HCT116 (cell line): ENCODE measurements at places on chromosomes 6 and 20.

GRCh38 chr6:74857157-74857556 lies 348.7 kb downstream of the COL12A1 start:
- no peaks in the 10 kb centered on the region for H3K27me3 ChIP-seq
- no peak for DNase-seq
- H3K4me1 ChIP-seq: no peaks in the 10 kb centered on the region
- H3K27ac ChIP-seq: no peak overlapping the region
- no peak overlapping the region for H3K4me3 ChIP-seq

DNA sequence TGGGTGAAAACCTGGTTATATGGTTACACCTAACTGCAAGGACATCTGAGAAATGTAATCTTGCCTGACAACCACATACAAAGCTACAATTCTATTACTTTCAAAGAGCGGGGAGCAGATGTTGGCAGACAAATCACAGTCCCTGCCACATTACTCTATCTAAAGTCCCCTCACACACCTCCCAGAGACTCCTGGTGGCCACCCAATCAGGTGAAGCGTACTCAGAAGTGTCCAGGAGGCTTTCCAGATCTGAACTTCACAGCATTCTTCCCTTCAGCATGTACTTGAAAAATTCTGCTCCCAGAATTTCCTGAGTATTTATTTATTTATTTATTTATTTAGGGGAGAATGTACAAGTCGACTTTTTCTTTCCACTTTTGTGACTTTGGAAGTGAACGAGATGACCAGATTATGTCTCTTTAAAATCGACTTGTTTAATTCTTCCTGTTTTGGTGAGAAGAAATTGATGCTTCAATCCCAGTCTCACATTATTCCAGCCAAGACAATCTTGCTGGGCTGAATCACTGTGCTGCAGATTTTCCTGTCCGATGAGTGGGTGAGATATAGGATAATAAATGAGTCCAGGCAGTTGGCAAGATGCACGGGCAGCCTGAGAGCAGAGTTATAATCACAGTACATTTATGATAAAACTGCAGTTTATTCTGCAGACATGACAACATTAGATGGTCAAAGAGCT lies 46.9 kb upstream of the POPDC3 start:
- no peaks in the 10 kb centered on the region for H3K4me1 ChIP-seq
- H3K27ac ChIP-seq: no peak overlapping the region
- peaks cover 3% of the 10 kb centered on the region; the same call in 1 of the 2 replicates for H3K27me3 ChIP-seq
- H3K36me3 ChIP-seq: no peaks in the 10 kb centered on the region
- no peak for DNase-seq
- no peak overlapping the region for H3K4me3 ChIP-seq

- peaks cover 12% of the 10 kb centered on the region for H3K4me1 ChIP-seq
- no peaks in the 10 kb centered on the region for H3K36me3 ChIP-seq
- H3K4me3 ChIP-seq: no peak overlapping the region
- H3K27me3 ChIP-seq: no peaks in the 10 kb centered on the region
Measured at GRCh38 chr6:4928426-4928825, 75.4 kb downstream of the RPP40 start.

DNA sequence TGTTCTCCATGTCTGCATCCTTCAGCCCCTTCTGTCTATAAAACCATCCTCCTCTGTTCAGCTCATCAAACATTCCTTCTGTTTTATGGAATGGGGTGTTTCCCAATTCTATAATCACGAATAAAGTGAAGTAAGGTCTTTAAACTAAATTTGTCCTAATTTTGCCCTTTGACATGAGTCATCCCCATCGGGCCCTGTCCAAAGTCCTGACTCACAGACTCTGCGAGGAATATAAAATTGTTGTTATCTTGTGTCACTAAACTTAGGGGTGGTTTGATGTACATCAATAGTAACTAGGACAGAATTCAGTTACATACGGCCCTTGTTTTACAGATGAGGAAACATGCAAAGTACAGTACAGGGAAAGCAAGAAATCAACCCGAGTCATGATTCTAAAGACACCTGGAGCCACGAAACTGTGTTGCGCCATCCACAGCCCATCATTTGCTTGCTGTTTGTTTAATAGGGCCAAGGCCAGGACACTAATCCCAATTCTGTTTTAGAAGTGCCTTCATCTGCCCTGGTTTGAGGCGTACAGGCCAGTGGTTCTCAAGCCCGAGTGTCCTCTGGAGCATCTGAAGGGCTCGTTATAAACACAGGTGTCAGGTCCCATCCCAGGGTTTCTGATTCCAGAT lies 2.8 kb downstream of the ACSS1 start:
- H3K4me1 ChIP-seq: no peaks in the 10 kb centered on the region
- no peak overlapping the region for H3K4me3 ChIP-seq

GRCh38 chr6:170523256-170524171 lies 29.6 kb downstream of the PSMB1 start:
- H3K27ac ChIP-seq: no peak overlapping the region
- H3K36me3 ChIP-seq: no peaks in the 10 kb centered on the region
- no peak for DNase-seq
- no peak overlapping the region for H3K4me3 ChIP-seq
- H3K4me1 ChIP-seq: no peaks in the 10 kb centered on the region

GRCh38 chr20:58173091-58173490 lies 55.4 kb downstream of the ANKRD60 start:
- no peaks in the 10 kb centered on the region for H3K36me3 ChIP-seq
- no peak overlapping the region for H3K4me3 ChIP-seq
- H3K27me3 ChIP-seq: no peaks in the 10 kb centered on the region
- DNase-seq: no peak
- no peaks in the 10 kb centered on the region for H3K4me1 ChIP-seq
- no peak overlapping the region for H3K27ac ChIP-seq

DNA sequence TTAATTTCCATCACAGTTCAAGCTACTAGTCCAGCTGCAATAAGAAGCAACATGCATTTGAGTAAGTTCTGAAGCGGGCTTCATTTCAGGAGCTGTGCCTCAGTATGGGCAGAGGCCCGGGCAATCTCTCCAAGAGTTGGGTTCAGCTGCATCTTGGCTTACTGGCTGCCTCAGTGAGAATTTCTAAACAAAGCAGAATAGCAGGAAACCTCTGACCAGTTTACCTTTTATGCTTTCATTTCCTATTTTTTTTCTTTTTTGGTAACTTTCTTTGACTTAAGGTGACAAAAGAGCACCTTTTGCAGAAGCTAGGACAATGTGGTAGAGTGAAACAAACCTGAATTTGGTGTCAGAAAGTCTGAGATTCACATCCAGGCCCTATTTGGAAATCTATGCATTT lies 51.0 kb upstream of the FBXO30 start:
- no peaks in the 10 kb centered on the region for H3K36me3 ChIP-seq
- H3K27me3 ChIP-seq: no peaks in the 10 kb centered on the region
- DNase-seq: no peak
- H3K27ac ChIP-seq: no peak overlapping the region
- no peak overlapping the region for H3K4me3 ChIP-seq

GRCh38 chr20:47144463-47144862 lies 212.0 kb downstream of the ZMYND8 start:
- DNase-seq: no peak
- H3K36me3 ChIP-seq: no peaks in the 10 kb centered on the region
- no peak overlapping the region for H3K27ac ChIP-seq

- no peaks in the 10 kb centered on the region for H3K36me3 ChIP-seq
- no peak overlapping the region for H3K27ac ChIP-seq
- no peak overlapping the region for H3K4me3 ChIP-seq
Measured at GRCh38 chr20:44180814-44181213, 6.2 kb downstream of the JPH2 start.

DNA sequence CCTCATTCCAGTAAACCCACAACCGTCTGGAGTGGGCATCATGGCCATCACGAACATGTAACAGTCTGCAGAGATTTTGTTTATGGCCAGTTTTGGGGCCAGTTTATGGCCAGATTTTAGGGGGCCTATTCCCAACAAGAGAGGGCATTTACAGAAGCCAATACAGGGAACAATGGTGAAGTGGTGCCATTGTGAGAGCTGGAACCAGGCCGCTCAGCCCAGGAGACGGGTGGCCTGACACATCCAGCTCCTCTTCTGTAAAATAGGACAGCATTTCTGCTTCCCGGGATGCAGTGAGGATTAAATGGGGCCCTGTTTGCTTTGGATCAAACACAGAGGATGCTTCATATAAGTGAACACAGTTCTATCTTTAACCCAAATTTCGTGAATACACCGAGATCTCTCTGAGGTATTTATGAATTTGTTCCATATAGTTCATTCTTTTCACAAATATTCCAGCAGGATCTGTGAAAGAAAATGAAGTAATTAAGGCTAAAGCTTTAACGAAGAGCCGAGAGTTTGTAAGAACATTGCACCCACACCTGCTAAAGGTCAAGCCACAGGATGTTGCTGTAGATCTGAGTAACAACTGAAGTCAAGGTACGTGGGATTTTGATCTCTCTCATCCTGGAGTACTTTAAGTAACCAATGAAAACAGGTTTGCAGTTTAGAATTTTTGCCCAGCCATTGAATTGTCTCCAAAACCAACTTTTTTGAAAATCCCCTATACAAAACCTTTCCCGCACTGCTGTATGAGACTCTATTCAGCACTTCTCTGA lies 14.5 kb upstream of the SIRPG start:
- no peak overlapping the region for H3K27ac ChIP-seq
- no peaks in the 10 kb centered on the region for H3K36me3 ChIP-seq
- H3K4me3 ChIP-seq: no peak overlapping the region
- no peak for DNase-seq

DNA sequence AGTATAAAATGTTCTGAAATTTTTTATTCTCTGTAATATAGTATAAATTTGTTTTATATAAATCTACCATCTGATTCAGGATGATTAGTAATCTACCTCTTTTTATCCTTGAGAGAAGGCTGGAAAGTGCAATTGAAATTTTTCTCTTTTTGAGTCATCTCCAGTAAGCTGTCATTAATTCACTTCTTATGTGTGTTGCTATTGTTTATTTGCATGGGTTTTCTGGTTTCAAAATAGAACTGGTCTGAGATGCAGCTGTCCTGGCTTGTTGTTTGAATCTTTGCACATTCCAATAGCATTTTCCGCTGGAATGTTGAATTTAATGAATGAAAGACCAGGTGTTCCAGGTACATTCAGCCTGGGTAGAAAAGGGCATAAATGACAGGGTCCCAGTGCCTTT lies 24.3 kb upstream of the TAB2 start:
- no peak for DNase-seq
- no peaks in the 10 kb centered on the region for H3K4me1 ChIP-seq
- no peak overlapping the region for H3K4me3 ChIP-seq
- H3K27me3 ChIP-seq: no peaks in the 10 kb centered on the region

GRCh38 chr6:135141728-135142127 lies 39.4 kb upstream of the MYB start:
- no peaks in the 10 kb centered on the region for H3K27me3 ChIP-seq
- no peak overlapping the region for H3K4me3 ChIP-seq
- DNase-seq: no peak
- H3K27ac ChIP-seq: no peak overlapping the region

GRCh38 chr6:100962466-100962865 lies 81.3 kb upstream of the ASCC3 start:
- no peaks in the 10 kb centered on the region for H3K4me1 ChIP-seq
- no peak overlapping the region for H3K27ac ChIP-seq
- DNase-seq: no peak

DNA sequence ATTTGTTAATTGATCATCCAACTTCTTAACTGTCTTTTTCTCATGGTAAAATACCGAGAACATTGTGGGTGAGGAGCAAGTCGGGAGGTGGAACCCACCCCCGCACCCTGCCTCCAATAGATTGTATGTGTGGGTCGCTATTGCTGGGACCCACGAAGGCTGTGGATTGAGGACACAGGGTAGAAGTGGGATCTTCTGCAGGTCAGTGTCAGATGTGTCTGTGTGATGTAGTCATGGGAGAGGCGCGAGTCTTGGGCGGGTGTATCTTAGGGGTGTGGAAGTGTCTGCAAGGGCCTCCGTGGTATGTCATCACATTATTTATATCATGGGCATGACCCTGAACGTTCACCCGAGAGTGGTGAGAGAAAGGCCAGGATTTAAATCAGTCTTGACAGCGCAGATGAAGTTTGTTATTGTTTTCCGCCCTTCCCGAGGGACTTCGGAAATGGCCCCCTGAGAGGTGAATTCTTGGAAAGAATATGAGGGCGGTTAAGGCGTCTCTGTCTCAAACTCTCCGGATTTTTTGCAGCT lies 472 bp upstream of the PAQR8 start:
- peak overlapping the region; percentile 92 for H3K4me3 ChIP-seq
- peaks cover 19% of the 10 kb centered on the region for H3K4me1 ChIP-seq
- H3K36me3 ChIP-seq: no peaks in the 10 kb centered on the region
- H3K27me3 ChIP-seq: no peaks in the 10 kb centered on the region

DNA sequence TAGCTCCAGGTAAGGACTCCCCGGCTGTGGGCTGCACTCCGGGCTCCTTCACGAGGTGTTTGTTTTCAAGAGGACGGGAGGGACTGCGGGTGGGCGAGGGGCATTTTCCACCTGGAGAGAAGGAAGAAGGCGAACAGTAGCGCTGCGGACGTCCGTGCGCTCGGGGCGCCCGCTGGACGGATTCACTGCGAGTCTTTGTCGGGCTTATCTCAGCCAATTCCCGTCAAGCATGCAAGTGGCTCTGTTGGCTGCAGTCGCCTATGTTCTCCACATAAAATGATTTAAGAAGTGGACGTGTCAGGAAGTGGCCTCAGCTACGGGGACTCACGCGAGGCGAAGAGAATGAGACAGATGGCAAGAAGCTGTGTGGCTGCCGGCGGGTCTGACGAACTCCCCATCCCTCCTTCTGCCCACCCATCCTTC lies 332 bp downstream of the GRIK2 start:
- H3K36me3 ChIP-seq: no peaks in the 10 kb centered on the region
- peak overlapping the region; percentile 61 for H3K4me3 ChIP-seq
- DNase-seq: no peak
- H3K27ac ChIP-seq: no peak overlapping the region

DNA sequence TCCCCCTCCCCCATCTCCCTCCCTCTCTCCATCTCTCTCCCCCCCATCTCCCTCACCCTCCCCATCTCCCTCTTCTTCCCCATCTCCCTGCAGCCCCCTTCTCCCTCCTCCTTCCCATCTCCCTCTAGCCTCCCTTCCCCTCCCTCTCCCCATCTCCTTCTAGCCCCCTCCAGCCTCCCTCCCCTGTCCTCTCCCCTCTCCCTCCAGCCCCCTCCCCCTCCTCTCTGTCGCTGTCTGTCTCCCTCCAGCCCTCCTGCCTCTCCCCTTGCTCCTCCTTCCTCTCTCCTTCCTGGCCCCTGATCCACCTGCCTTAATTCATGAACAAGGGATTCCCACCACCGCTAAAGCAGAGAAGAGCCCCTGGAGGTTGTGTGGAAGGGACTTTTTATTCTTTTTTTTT lies 26.9 kb upstream of the CHMP4B start:
- H3K36me3 ChIP-seq: no peaks in the 10 kb centered on the region
- H3K27ac ChIP-seq: no peak overlapping the region
- peaks cover 18% of the 10 kb centered on the region for H3K4me1 ChIP-seq
- no peaks in the 10 kb centered on the region for H3K27me3 ChIP-seq
- H3K4me3 ChIP-seq: no peak overlapping the region
- no peak for DNase-seq

GRCh38 chr6:106247293-106247692 lies 78.3 kb downstream of the ATG5 start:
- no peaks in the 10 kb centered on the region for H3K27me3 ChIP-seq
- H3K27ac ChIP-seq: no peak overlapping the region
- no peak for DNase-seq
- H3K4me3 ChIP-seq: no peak overlapping the region
- H3K4me1 ChIP-seq: peaks cover under 1% of the 10 kb centered on the region; the same call in 1 of the 2 replicates

GRCh38 chr6:38452816-38453660 lies 186.7 kb downstream of the BTBD9 start:
- no peaks in the 10 kb centered on the region for H3K36me3 ChIP-seq
- no peaks in the 10 kb centered on the region for H3K4me1 ChIP-seq
- no peaks in the 10 kb centered on the region for H3K27me3 ChIP-seq
- H3K4me3 ChIP-seq: no peak overlapping the region
- no peak for DNase-seq
